ENCODE measurements at places on chromosomes 2 and 18. TPM values are rescaled to one million over a fixed set of nuclear protein-coding genes. Genes with fewer than 3 reads are reported as not detected.

DNA sequence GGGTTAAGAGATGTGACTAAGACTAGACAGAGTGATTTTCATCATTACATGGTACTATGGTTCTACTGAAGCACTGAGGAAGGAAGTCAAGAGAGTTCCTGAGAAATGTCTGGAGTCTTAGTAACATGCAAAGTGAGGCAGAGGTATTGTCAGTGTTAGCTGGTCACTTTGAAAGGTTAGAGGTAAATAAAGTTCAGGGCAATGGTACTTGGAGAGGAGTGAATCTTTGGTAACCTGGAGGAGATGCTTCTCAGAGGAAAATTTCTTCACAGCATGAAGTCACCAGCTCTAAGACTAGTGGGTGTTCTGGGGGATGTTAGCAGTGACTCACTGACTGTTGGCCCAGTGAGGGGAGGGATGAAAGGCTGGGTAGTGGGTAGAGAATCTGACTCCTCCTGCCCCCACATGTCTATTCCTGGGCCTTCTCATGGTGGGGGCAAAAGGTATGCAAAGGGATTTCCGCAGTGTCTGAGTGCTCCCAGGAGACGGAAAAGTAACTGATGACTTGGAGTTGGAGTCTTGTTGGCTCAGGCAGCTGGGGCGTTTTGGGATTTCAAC, 23.3 kb upstream of the IL1RN start:
- DNase-seq = no peak

DNA sequence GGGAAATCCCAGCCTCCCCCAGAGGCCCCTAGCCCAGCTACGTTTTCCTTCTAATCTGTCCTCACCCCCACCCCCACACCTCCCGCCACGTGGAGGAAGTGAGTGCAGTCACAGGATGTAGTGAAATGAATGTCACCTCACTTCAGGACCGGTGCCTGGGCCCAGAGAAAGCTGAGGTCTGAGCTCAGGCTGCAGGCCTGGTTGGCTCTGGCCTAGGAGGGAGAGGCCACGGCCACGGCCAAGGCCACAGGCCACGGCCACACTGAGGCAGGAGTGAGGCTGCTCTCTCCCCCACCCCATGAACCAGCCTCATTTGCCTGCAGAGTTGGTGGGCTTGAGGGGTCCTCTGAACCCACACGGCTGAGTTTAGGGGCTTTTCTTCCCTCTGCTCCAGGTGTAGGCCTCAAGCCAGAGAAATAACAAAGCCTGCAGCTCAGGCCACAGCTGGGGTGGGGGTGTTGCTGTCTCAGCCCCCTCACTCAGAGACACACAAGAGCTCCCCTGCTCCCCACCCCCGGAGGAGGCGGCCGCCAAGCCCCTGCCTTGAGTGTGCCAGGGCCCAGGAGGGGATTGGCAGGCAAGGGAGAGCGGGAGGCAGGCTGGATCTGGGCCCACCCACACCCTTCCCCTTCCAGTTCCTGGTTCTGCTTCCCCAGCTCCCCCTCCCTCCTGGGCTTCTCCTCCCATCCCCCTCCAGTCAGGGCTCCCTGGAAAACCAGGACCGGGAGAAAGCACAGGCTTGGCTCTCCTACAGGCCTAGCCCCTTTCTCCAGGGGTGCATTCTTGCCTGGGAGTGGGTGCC, 27.0 kb downstream of the DNMT3A start:
- peak; percentile 40 for DNase-seq

DNA sequence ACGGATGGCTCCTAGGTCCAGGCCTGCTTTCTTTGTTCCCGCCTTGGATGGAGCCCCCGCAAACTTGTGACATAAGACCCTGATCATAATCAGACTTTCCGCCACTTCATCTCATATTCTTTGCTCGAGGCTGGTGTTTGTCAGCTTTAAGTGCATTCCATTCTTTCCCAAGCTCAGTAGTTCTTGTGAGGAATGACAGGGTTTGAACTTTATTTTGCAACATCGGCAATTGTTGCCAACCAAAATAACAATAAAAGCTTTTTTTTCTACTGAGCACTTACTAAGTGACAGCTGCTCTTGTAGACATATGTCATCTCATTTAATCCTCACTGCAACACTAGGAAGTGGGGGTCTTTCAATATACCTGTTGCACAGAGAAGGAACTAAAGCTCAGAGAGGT, 178.8 kb upstream of the ST6GAL2 start:
- DNase-seq = no peak

The NT5DC4 gene
- total RNA-seq = 10.3 TPM

The CRYGD gene
- total RNA-seq = not detected

Data from B cell (primary cell).